Glomerular endothelial cell (primary cell): ENCODE measurements at places on chromosomes 5 and 9. TPM values are rescaled to one million over a fixed set of nuclear protein-coding genes. Genes with fewer than 3 reads are reported as not detected.

Gene GLRA1
- not detected in 2 replicates for total RNA-seq

Gene PDCD1LG2
- total RNA-seq, result 20.4 and 27.0 TPM in 2 replicates

Gene ACOT12
- total RNA-seq, result not detected in 2 replicates

Gene TYRP1
- not detected in 2 replicates for total RNA-seq

Gene KIF20A
- 8.2 and 13.6 TPM in 2 replicates for total RNA-seq

Gene SNCB
- total RNA-seq, result 0.70 and 1.8 TPM in 2 replicates

Gene UBQLN1
- 92.3 and 116 TPM in 2 replicates for total RNA-seq

Gene SIT1
- not detected in 2 replicates for total RNA-seq

Gene SLC34A1
- not detected in 2 replicates for total RNA-seq

Gene C5orf46
- total RNA-seq, result not detected in 2 replicates

Gene SCAI
- total RNA-seq, result 4.8 and 8.1 TPM in 2 replicates

Gene FUT7
- not detected in 2 replicates for total RNA-seq

Gene ELAVL2
- 1.3 and 5.5 TPM in 2 replicates for total RNA-seq

Gene LTC4S
- not detected in 2 replicates for total RNA-seq

Gene PCYOX1L
- 18.7 and 19.0 TPM in 2 replicates for total RNA-seq

Gene FOXD4L6
- total RNA-seq, result not detected in 2 replicates

Gene MYOZ3
- 0.53 and 0.93 TPM in 2 replicates for total RNA-seq

Gene PDE6A
- not detected in 2 replicates for total RNA-seq

Gene SRA1
- 24.3 and 38.4 TPM in 2 replicates for total RNA-seq

Gene SLC6A18
- total RNA-seq, result not detected in 2 replicates

Gene RASEF
- 0.06 and 0.48 TPM in 2 replicates for total RNA-seq

Gene PLCXD3
- not detected in 2 replicates for total RNA-seq

Gene IL4
- total RNA-seq, result not detected in 2 replicates

Gene AK1
- 80.6 and 88.4 TPM in 2 replicates for total RNA-seq

Gene RUSC2
- total RNA-seq, result 32.9 and 42.5 TPM in 2 replicates

Gene PCDHGA8
- 0.92 and 2.3 TPM in 2 replicates for total RNA-seq

Gene APBA1
- total RNA-seq, result 10.1 and 15.2 TPM in 2 replicates

Gene PCDHB9
- total RNA-seq, result 0.15 and 0.41 TPM in 2 replicates

Gene ZDHHC12
- total RNA-seq, result 52.1 and 75.4 TPM in 2 replicates

Gene HTR4
- not detected in 2 replicates for total RNA-seq

Gene LNPEP
- 22.4 and 28.0 TPM in 2 replicates for total RNA-seq

Gene IL7R
- total RNA-seq, result 0.82 and 6.0 TPM in 2 replicates

Gene IL33
- total RNA-seq, result 0.19 and 4.5 TPM in 2 replicates

Gene BTNL3
- total RNA-seq, result not detected in 2 replicates

Gene CDO1
- total RNA-seq, result 0.48 and 0.82 TPM in 2 replicates

Gene FBXW5
- total RNA-seq, result 187 and 188 TPM in 2 replicates
